Fibroblast of mammary gland (primary cell): ENCODE measurements at places on chromosomes 5 and 9.

- DNase-seq, result peak; percentile 56
Observed at GRCh38 chr5:111755942-111756381, 1.0 kb downstream of the NREP start.

DNA sequence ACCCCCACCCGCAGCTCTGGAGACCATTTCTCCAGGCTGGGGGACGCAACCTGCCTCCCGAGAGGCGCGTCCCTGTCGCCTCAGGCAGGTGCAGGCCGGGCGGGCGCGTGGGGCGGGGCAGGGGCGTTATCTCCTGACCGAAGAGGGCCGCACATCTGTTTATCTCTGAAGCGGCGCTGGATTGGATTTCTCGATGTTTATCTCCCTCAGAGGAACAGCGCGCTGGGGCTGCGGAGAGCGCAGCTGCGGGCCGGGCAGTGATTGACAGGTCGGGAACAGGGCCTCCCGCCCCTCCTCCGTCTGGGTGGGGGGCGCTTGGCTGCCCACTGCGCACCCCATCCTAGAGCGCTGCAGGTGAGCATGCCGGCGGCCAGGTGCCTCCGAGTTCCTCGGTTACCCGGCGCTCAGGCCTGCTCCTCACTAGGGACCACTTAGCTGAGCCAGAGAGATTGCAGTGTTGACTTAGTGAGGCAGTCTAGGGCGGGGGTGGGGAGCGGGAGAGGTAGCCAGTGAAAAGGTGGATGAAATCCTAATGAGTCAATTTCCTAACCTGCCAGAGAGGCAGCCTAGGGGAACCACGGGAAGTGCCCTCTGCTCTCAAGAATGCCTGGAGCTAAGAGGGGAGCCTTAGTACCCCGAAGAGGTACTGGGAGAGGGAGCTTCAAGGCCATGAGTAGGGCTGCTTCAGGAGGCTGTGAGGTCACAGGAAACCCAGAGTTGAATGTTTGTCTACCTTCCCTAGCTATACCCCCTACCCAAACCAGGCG, 39.6 kb upstream of the TIFAB start:
- no peak for DNase-seq

- DNase-seq, result peak; percentile 54
Observed at GRCh38 chr9:114732823-114733222, 50.8 kb upstream of the TEX48 start.

- DNase-seq, result peak; percentile 61
Observed at GRCh38 chr9:17330097-17330496, 195.3 kb downstream of the CNTLN start.

DNA sequence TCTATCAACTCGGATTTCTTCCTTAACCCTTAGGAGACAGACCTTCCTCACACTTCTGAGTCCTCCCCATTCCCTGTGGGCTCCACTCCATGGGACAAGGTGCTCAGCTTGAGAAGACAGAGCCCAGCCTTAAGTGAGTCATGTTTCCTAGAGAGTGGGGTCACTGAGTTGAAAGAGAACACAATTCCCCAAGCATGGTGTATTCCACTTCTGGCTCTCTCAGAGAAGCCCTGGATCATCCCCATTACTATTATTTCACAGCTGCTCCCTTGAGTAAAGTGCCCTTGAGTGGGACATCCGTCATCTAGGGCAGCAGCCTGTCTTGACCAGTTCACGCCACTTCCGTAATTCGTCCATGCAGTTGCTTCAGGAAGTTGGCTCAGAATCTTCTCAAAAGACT, 604.8 kb downstream of the BNC2 start:
- peak; percentile 54 for DNase-seq

DNA sequence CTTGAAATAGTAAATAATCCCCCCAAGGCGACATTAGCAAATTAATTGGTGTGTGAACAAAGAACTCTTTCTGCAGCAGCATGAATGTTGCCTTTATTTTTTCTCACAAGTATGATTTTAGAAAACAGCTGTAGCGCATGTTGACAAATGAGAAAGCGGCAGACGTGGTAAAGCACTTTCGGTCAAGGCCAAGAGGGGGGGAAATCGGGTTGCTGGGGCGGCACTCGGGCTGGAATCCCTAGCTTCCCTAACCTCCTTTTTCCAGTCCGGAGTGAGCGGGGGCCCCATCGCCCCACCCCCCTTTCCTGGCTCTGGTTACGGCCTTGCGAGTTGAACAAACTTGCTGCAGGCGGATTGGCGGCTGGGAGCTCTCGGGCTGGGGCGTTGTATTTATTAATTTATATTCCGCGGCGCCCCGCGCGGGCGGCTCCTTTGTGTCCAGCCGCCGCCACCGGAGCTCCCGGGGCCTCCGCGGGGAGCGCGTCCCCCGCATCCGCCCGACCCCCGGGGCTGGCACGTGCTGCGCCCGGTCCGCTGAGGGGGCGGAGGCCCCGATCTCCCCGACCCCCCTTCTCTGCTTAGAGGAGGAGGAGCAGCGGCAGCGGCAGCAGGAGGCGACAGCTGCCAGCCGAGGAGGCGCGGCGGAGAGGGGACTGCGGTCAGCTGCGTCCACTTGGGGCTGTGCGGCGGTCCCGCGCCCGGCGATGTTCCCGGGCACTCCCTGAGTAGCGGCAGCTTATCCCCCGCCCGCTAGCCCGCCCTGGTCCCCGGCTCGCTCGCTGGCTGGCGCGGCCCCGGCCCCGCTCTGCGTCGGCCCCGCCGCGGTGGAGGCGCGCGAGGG, at the start of gene RHOBTB3:
Gene RHOBTB3 (plus strand): TSS at position 607 of the 841 bp plus-strand sequence. CDS start 347 bp downstream, outside the sequence.
- peak; percentile 89 for DNase-seq

- DNase-seq, result peak; percentile 67
Observed at GRCh38 chr5:103035701-103036100, 84.2 kb downstream of the GIN1 start.

DNA sequence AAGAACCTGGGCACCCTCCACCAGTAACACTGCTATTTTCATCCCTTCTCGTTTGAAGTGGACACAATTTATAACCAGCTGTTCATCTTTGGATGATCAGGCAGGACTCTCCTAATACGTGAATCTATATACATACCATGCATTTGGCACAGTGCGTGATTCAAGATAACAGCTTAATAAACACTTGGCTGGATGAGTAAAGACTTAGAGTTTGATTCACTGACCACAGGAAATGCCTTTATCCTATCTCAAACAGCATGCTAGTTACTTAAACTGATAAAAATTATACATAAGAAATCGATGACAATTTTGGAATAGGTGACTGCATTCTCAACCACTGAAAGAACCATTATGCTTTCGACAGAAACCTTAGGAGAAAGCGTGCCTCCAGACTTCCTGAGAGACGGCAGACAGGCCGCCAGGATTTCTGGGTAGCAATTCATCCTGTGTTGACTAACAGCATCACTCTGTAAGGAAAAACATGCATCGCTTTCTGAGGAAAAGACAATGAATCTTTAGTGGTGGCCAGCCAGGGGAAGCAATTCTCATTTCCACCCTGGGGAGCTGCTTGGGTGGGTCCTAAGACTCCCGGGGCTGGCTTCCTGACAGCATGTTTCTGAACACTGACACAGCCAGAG, 9.7 kb downstream of the MRPL36 start:
- peak; percentile 73 for DNase-seq

DNA sequence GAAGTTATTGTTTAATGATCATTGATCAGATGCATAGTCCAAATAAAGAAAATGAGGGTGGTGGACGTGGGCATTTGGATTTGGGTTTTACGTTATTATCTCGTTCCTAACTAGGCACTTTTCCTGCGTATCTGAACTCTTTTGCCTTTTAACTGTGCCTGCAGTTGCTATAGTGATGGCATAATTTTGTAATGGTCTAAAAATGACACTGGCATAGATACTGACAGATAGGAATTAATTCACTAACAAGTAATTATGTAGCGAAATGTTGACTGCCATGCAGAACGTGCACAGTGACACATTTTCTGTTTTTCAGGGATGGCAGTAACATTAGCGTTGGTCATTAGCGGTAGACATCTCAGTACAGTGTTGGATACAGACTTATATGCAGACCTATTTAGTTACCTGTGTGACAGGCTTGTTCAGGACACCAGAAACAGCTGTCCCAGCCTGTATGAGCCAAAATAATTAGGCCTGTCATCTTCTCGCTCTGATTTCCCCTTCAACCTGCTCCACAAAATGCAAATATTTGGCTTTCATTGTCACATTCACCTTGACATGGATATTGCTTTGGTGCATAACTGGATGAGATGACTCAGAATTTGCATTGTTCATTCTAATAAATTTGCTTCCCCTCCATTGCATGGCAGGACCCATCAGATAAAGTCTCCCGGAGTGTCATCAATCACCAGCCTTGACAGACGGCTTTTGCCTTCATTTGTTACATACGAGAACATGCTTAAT, 413.3 kb upstream of the IRX1 start:
- DNase-seq, result no peak

- peak; percentile 26 for DNase-seq
Observed at GRCh38 chr5:36459176-36460135, 146.9 kb upstream of the SLC1A3 start.

GRCh38 chr5:174737330-174737729, 12.9 kb downstream of the MSX2 start:
- DNase-seq, result peak; percentile 38

DNA sequence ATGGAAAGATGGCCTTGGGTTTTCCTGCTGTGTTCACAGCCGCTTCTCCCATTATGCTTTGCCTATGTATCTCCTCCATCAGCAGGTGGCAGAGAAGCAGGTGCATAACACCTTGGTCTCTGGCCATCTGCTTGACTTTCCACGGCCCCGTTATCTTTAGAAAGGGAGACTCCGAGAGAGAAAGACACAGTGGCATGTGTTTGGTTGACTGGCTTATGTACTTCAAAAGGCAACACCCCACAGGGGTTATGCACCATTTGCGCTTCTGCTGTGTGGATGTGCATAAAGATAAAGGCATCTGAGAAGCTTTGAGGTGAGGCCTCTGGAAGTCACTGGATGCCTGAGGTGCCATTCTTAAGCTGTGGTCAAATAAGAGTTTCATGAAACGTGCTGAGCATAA, 138.4 kb downstream of the EGFLAM start:
- DNase-seq, result no peak

- DNase-seq, result peak; percentile 32
Observed at GRCh38 chr9:35718721-35719511, 13.1 kb downstream of the TLN1 start.

GRCh38 chr5:142934051-142934762, 164.0 kb downstream of the ARHGAP26 start:
- DNase-seq, result no peak

- DNase-seq, result no peak
Observed at GRCh38 chr9:120389300-120389699, 190.7 kb downstream of the CDK5RAP2 start.

- DNase-seq, result peak; percentile 66
Observed at GRCh38 chr5:81852291-81853029, 101.6 kb upstream of the SSBP2 start.

DNA sequence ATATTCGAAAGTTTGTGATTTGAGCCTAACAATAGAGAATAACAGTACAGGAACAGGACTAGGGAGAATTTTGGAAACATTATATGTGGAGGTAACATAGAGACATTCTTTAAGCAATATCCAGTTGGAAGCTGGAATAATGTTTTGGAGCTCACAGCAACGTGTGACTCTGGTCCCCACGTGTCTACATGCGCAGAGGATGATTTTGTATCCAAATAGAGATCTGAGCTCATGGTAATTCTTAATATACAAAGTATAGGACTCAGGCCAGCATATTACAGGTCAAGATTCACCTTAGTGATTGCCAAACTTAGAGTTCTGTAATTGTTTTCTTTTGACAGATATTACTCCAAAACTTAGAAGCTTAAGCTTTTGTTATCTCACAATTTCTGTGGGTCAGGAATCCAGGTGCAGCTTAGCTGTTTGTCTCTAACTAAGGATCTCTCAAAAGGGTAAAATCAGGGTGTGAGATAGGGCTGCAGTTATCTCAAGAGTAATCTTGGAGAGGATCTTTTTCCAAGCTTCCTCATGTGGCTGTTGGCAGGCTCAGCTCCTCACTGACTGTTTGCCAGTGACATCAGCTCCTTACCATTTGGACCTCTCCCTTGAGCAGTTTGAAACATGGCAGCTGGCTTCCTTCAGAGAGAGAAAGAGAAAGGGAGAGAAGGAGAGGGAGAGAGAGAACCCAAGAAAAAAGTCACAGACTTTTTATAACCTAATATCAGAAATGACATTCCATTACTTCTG, 272.0 kb upstream of the ZNF462 start:
- DNase-seq, result no peak

DNA sequence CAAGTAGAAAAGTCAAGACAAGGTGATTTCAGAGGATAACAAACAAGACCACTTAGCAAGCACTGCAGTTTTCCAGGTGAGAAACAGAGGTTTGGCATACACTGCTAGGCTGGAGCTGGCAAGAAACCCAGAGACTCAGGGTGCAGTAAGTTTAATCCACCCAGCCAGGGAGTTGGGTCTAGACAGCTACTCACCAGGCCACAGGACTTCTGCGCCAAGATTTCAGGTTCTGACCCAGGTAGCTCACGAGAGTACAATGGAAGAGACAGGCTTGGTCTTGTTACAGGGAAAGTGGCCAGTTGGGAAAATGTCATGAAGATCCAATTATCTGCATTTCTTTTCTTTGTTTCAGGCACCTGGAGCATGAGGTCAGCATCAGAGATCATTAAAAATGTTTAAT, 9.8 kb downstream of the SMIM23 start:
- no peak for DNase-seq

GRCh38 chr9:95073918-95074317, 243.6 kb downstream of the FANCC start:
- no peak for DNase-seq

DNA sequence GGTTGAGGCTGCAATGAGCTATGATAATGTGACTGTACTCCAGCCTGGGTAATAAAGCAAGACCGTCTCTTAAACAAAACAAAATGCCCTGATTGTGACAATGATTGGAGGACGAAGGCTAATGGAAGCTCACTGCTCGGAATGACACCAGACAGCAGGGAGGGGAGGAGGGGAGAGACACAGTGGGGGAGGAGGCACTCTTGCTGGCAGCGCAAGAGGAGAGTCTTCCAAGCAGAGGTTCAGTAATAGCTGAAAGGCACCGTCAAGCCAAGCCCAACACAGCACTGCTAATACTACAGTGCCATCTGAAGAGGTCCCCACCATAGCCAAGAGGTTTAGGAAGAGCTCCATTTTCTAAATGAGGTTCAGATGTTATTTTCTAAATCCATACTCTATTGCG, 102.3 kb downstream of the GLDC start:
- DNase-seq, result no peak

- no peak for DNase-seq
Observed at GRCh38 chr9:114278356-114278755, 44.5 kb upstream of the ORM1 start.

DNA sequence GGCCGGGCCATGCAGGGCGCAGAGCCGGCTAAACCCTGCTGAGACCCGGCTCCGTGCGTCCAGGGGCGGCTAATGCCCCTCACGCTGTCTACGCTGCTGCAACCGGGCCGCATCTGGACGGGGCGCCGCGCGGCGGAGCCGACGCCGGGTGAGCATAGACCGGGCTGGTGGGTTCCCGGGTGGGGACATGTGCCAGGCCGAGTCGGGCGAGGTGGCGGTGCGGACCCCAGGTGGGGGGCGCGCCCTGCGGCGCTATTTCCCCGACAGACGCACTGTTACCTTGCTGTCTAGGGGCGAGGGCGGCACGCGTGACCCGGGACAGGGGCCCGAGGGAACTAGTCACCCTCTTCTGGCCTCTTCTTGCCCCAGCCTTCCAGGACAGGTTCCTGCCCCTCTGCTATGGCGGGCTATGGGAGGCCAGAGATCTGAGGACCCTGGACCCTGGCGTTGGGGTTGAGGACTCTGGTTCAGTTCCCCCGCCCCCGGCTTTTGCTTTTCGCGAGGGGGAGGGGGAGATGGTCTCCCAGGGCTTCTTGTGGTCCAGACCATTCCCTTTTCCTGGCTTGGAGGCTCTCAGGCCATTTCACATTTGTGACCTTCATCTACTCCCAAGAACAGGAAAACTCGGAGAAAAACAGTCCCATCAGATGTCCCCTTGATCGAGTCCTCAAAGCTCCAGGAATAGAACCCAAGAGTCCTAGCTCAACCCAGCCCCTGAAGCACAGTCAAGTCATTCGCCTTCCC, 536 bp downstream of the SLC27A4 start:
- DNase-seq, result no peak
